ENCODE measurements at places on chromosomes 7 and 10.

GRCh38 chr7:101104799-101105198 is 19.5 kb downstream of the TRIM56 start:
- DNase-seq: no peak

GRCh38 chr7:20896996-20897395 is 110.3 kb upstream of the SP8 start:
- DNase-seq: no peak

- DNase-seq: no peak
Measured at GRCh38 chr10:70119197-70119596, 13.4 kb downstream of the AIFM2 start.

- DNase-seq: no peak
Measured at GRCh38 chr7:119545118-119545517, 727.9 kb upstream of the KCND2 start.

DNA sequence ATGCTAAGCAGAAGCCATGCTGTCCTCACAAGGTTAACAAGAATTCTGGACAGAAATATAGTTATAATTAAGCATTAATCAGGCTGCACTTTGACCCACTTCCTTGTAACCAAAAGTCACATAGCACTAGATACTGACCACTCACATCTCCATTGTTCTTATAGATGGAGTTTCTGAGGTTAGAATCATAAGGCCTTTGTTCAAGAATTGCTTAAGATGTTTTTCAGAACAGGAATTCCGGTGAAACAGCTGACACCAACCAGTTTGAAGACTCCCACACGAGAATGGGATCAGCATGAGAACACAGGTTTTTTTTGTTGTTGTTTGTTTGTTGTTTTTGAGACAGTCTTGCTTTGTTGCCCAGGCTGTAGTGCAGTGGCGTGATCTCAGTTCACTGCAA is 488.3 kb upstream of the NRP1 start:
- DNase-seq: no peak
